Tongue (tissue), 3 donors: ENCODE measurements at places on chromosomes 5 and 9. TPM values are rescaled to one million over a fixed set of nuclear protein-coding genes. Genes with fewer than 3 reads are reported as not detected.

Gene FAM53C
- total RNA-seq, result 27.8 TPM

Gene FAM78A
- 16.7 TPM for total RNA-seq

Gene CTXN3
- 4.6 TPM for total RNA-seq

Gene TXNDC8
- not detected for total RNA-seq

Gene CD180
- 0.21 TPM for total RNA-seq

Gene CDH12
- total RNA-seq, result 0.72 TPM

Gene NIPAL4
- 2.1 TPM for total RNA-seq

Gene GPR150
- not detected for total RNA-seq

Gene PCDHA9
- 0.10 TPM for total RNA-seq

Gene COL5A1
- 435 TPM for total RNA-seq

Gene PCDHGA11
- 7.5 TPM for total RNA-seq

Gene PRRC1
- total RNA-seq, result 56.9 TPM

Gene COL15A1
- total RNA-seq, result 455 TPM

Gene AGXT2
- not detected for total RNA-seq

Gene SLC26A2
- total RNA-seq, result 20.1 TPM

Gene NEK6
- 33.6 TPM for total RNA-seq

Gene ARID3C
- 0.31 TPM for total RNA-seq

Gene MYMK
- 18.3 TPM for total RNA-seq

Gene UNC13B
- total RNA-seq, result 33.0 TPM

Gene PSD2
- total RNA-seq, result 0.10 TPM

Gene OBP2B
- not detected for total RNA-seq

Gene DOK3
- 6.7 TPM for total RNA-seq

Gene PROB1
- total RNA-seq, result 30.6 TPM

Gene MACIR
- 10.5 TPM for total RNA-seq

Gene SLC6A19
- not detected for total RNA-seq

Gene PIP5K1B
- total RNA-seq, result 4.5 TPM

Gene C8G
- 1.4 TPM for total RNA-seq

Gene WNT8A
- not detected for total RNA-seq

Gene PCDHB10
- total RNA-seq, result 6.1 TPM

Gene CDKN2A
- not detected for total RNA-seq

Gene CLIC3
- 4.9 TPM for total RNA-seq
